GM04504 (cell line): ENCODE measurements at places on chromosomes 7 and 10.

GRCh38 chr10:76017733-76018433, 586.5 kb downstream of the LRMDA start:
- no peak for DNase-seq

GRCh38 chr7:140417456-140418155, 13.7 kb downstream of the RAB19 start:
- DNase-seq: no peak

DNA sequence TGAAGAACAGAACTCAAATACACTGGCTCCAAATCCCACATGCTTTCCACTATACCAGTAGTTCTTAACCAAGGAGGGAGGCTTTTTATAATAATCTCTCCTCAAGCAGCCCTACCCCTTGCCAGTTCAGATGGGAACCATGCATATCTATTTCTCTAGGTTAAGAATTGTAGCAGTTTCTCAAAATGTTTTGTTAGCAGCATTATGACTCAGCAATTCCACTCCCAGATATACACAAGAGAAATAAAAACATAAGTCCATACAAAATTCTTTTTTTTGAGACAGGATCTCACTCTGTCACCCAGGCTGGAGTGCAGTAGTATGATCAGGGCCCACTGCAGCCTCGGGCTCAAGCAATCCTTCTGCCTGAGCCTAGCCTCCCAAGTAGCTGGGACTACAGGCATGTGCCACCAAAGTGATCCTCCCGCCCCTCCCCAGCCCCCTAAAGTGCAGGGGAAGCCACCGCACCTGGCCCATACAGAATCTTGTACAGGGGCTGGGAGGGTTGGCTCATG, 18.1 kb downstream of the YWHAG start:
- DNase-seq: no peak

DNA sequence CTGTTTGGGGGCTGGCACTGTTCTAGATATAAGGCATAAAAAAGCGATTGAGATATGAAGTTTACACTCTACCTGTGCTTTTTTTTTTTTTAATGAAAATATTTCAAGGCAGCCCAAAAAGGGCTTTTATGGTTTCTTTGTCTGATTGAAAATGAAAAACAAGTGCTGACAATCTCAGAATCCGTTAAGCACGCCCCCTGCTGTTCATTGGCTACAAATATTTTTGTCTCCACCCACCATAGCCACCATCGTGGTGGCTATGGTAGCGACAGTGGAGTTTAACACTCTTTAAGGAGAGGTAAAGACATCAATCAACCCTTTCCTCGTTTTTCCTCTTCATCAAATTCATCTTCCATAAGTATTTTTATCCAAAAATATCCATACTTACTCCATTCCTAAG, 94.2 kb downstream of the CD36 start:
- DNase-seq: no peak

DNA sequence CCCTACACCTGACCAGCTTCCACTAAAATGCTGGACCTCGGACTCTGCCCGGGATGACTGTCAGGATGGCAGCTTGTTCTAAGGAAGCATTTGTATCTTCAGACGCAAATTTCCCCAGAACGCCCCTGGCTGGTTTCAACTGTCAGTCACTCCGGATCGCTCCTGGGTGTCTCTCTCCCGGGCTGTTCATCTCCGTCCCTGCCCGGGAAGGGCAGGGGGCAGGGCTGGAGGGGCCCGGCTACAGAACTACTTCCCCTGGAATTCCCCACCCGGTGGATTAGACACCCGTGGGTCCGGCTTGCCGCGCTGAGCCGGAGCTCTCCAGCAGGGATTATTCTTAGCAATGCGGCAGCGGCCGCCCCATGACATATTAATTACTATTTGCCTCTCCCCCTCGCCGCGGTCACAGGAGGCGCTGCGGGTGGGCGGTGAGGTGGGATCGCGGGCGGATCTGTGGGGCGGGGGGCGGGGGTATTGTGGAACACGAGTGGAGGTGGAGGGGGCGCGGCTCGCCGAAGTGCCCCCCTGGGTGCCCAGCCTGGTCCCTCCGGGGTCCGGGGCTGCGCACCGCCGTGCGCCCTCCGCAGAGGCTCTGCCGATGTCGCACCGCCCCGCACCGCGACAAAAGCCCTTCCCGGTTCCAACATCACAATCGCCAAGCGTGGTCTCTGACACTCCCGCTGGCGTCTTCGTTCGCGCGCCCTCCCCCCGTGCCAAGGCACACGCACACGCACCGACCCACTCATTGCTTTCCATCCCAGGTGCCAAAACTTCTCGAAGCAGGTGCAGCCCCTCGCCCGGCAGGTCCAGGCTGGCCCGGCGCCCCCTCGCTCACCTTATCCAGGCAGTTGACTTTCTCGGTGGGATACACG, 276.1 kb upstream of the NEBL start:
- no peak for DNase-seq
